Naive thymus-derived CD4-positive, alpha-beta T cell (primary cell): ENCODE measurements at places on chromosomes 7 and 10.

GRCh38 chr7:91187061-91187460 is 77.2 kb upstream of the FZD1 start:
- no peak for DNase-seq

- DNase-seq: no peak
Measured at GRCh38 chr7:77242554-77242953, 42.9 kb upstream of the FGL2 start.

DNA sequence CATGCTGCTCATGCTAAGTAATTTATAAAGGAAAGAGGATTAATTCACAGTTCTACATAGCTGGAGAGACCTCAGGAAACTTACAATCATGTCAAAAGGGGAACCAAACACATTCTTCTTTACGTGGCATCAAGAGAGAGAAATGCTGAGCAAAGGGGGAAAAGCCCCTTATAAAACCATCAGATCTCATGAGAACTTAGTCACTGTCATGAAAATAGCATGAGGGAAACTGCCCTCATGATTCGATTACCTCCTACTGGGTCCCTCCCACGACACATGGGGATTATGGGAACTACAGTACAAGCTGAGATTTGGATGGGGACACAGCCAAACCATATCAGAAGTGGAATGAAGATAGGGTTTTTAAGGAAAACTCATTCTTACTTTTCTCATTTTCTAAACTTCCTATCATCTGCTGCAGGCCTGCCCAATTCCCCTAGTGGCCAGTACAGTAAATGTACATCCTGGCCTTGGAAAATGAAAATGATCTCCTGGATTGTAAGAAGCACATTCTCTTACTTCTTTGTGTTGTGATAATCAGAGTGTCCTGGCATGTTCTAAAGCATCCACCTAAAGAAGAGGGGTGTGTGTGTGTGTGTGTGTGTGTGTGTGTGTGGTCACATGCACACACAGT is 421.5 kb downstream of the LRMDA start:
- DNase-seq: no peak

- DNase-seq: no peak
Measured at GRCh38 chr10:19788902-19789301, 27.3 kb upstream of the PLXDC2 start.

GRCh38 chr7:48089046-48090003 is at the start of gene UPP1:
Gene UPP1, plus strand, starts transcription at chr7:48089265. Its CDS starts 5,519 bp downstream, at chr7:48094784.
- DNase-seq: peak; percentile 83

DNA sequence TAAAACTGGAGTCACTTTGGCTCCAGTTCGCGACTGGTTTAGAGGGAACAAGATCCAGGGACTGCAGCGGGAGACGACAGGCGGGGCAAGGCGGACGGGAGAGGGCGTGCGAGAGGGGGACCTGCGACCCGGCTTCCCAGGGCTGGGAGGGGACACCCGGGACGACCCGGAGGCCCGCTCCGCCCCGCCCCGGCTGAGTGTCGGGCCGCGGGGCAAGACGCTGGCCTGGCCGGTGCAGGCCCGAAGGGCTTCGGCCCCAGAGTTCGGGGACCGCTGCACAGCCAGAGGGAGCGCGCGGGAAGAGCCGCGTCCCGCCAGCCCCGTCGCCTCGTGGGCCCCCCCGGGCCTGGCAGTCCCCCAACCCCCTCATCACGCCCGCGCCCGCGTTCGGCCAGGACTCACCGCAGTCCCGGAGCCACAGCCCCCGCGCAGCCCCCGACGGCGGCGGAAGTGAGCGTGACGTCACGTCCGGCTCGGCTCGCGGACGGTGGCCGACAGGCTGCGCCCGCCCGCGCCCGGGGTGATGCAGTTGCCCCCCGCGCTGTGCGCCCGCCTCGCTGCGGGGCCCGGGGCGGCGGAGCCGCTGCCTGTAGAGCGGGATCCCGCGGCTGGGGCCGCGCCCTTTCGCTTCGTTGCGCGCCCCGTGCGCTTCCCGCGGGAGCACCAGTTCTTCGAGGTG is at the start of the genes TUBGCP2 and ZNF511:
Gene TUBGCP2, minus strand, starts transcription at position 452 of the 679 bp plus-strand sequence. CDS start 5,931 bp downstream, outside the sequence.
Gene ZNF511, plus strand, starts transcription at position 494 of the 679 bp plus-strand sequence. Its CDS starts 30 bp downstream, at position 524.
- peak; percentile 85 for DNase-seq

DNA sequence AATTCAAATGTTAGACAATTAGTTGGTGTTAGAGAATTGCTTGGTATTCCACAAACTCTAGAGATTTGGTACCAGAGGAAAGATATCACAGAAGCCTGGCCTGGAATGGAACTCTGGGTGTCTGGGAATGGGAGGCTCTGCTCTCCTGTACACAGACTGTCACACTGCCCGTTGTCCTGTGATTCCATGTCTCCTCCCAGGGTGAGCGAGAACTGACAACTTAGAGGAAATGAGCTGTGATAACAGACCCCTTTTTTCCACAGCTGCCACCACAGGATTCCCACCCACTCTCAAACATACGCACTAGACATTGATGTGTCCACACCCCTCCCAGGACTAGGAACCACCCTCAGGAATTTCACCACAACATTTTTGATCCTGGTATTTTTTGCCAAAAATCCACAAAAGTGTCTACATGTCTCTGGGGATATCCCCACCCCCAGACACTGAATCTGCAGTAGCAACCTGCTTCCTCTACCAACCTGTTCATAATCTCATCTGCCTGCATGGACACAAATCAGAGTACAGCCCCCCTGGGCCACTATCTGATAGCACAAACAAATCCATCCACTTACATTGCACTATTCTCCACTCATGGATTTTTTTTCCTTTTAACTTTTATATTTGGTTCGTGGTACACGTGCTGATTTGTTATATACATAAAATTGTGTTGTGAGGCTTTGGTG is 4.7 kb downstream of the ZNF273 start:
- no peak for DNase-seq

GRCh38 chr7:37285706-37286453 is 162.8 kb downstream of the ELMO1 start:
- DNase-seq: no peak

DNA sequence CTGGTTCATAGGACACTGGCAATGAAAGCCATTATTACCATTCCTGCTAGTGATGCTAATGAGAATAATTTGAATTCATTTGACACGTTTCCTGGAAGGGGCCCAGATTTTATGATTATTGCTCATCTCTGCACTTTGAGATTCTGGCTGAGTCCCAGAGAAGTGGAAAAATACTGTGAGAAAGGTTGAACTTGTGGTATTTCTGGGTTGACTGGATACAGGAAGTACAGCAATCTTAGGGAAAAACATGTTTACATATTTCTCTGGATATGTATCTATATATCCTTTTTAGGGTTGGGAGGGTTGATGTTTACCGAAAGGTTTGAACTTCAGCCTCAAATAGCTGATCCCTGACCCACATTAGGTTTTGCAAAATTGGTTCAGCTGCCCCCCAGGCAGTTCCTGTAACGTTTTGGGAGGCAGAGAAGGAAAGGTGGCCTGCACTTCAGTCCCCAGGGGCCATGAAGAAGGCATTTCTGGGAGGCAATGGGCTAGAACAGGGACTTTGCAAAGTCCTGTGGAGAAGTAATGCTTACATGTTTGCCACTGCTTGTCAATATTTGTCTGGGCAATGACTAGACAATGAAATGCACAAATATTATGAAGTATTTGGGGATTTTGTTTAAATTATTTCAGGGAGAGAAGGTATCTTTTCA is 253.7 kb upstream of the PITRM1 start:
- no peak for DNase-seq

- DNase-seq: no peak
Measured at GRCh38 chr7:117810642-117811512, 62.4 kb downstream of the CTTNBP2 start.

- DNase-seq: no peak
Measured at GRCh38 chr10:97961945-97962344, 68.5 kb downstream of the CRTAC1 start.

- no peak for DNase-seq
Measured at GRCh38 chr10:69268761-69269416, 9.4 kb upstream of the HK1 start.

DNA sequence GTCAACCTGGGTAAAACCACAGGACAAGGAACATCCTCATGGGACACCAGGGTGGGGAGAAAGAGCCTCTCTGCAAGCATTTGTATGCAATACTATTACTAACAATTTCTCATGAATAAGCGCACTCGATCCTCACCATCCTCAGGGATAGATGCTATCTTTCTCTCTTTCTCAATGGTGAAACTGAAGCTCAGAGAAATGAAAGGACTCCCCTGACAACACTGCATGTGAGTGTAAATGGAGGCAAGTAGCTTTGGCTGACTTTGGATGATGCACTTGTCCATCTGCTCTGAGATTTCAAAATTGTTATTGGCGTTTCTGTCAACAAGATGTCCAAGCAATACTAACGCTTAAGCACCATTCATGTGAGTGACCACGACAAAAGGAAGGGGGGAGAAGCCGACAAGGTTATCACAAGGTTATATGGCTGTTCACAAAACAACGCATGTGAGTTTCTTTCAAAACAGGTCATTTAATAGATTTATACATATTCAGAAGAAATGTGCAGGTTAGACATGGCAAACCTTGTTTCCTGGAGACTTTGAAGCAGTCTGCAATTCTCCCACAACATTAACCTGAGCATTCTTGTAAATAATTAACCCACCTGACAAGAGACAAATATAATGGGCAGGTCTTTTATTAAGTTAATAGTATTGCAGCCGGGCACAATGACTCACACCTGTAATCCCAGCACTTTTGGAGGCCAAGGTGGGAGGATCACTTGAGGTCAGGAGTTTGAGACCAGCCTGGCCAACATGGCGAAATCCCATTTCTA is 54.0 kb downstream of the IFIT5 start:
- no peak for DNase-seq

GRCh38 chr10:24237801-24238395 is 29.0 kb downstream of the KIAA1217 start:
- no peak for DNase-seq

- DNase-seq: peak; percentile 75
Measured at GRCh38 chr7:35985126-35985754, 167.8 kb upstream of the EEPD1 start.

- DNase-seq: no peak
Measured at GRCh38 chr10:132748545-132749370, 37.2 kb downstream of the NKX6-2 start.

- no peak for DNase-seq
Measured at GRCh38 chr7:46544396-46545008, 623.4 kb upstream of the IGFBP3 start.
